ENCODE measurements at places on chromosomes 1 and 21.
A peak's percentile ranks its signal among the peaks of the same experiment; 100 is the strongest.

GRCh38 chr1:19676438-19676922 is 11.8 kb downstream of the HTR6 start:
- no peak for DNase-seq

DNA sequence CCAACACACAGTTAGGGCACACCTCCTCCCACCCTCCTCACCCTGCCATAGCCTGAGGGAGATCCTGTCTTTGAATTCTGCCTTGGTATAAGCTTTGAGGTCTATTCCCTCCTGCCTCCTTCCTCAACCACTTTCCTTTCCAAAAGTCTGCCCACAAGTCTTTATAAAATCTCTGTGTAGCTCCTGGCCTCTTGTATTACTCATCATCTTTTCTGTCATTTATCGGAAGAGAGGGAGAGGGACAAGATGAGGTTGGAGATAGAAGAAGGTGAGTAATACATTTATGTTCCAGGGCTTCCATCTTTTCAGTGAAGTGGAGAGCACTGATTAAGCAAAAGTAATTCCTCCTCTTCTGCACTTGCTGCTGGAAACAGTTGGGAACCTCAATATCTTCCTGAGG is 30.5 kb upstream of the EFCAB14 start:
- DNase-seq: no peak

GRCh38 chr1:182495693-182496092 is 45.7 kb downstream of the RGSL1 start:
- no peak for DNase-seq

- DNase-seq: peak; percentile 70
Measured at GRCh38 chr1:11858968-11859871, 475 bp upstream of the NPPB start.

DNA sequence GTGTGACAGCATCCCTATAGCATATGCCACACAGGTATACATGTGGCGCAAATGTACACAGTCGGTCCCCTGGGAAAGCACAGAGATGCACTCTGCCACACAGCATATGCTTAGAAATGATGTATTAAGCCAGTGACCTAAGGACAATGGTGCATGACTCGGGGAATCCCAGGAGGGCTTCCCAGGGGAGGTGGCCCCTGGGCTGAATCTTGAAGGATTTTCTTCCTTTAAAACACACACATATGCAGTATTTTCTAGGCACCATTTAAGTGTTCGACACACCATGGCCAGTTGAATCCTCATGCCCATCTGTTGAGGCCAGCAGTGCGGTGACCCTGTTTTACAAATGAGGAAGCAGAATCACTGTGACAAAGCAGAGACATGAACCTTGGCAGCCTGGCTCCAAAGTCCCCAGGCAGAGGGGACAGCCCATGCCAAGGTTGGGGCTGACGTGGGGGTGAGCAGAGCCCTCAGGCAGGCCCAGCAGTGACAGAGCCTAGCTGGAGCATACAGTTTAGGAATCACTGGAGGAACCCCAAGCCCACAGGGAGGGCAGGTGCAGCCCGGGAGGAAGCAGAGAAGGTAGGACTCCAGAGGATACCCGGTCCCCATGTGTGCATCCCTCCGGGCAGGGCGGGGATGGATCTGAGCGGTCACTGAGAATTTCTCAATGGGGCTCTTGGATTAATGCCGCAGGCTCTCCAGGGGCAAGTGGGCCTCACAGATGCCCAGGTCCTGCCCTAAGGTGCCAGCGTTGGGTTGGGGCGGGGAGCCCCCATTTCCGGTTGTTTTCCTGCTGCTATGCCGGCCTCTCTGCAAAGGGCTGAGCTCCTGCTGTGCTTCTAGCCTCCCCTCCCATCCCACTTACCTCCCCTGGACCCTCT is 28.4 kb downstream of the WNT3A start:
- no peak for DNase-seq

GRCh38 chr1:117905019-117905418 is 24.4 kb downstream of the GDAP2 start:
- DNase-seq: no peak

DNA sequence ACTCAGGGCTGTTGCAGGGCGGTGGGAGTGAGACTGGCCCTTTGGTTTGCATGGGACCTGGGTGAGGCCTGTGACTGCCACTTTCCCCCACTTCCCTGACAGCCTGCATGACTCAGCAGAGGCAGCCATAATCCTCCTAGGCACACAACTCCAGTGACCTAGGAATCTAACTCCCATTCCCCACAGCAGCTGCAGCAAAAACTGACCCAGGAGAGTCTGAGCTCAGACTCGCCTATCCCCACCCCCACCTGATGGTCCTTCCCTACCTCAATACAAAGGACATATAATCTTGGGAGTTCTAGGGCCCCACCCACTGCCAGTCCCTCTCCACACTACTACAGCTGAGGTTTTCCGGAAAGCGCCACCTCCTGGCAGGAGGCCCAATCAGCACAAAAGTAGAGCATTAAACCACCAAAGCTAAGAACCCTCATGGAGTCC is 26.7 kb downstream of the NDC1 start:
- DNase-seq: no peak

DNA sequence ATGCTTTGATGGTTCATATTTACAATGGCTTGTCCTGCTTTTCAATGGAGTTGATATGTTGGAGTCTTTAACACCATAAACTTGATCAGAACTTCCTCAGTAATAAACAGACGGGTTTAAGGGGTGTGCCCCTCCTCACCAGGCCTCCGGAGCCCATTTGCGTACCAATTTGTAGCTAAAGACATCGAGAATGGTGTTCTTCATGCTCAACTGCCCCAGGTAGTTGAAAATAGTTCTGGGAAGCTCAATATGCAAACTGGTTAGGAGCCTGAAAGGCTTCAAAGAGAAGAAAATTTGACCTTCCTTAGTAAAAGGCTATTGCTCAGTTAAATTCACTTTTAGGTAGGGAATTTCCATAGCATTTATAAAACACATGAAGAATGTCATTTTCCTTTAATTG is 68.1 kb upstream of the RRP15 start:
- no peak for DNase-seq

- no peak for DNase-seq
Measured at GRCh38 chr1:220748089-220748934, at the start of gene MTARC2. MTARC2 (plus strand) TSS chr1:220748322; CDS start chr1:220748532, 210 bp downstream.

DNA sequence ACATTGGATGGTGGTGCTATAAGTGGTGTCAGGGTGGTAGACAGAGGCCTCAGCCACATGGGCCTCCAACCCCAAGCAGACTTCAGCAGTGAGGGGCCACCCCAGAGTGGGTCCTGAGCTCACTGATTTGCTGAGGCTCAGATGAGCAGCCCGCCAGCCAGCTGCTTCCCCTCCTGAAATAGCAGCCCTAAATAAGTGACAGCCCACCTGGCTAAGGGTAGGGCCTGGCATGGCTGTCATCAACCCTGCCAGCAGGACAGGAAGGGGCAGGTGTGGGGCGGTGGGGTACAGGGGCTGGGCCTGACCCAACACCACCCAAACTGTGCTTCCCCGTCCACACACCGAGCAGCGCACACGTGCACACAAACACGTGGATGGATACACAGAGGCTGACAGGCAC is 79.3 kb downstream of the GRIK3 start:
- DNase-seq: no peak

GRCh38 chr1:96472471-96472870 is 249.1 kb upstream of the PTBP2 start:
- no peak for DNase-seq

GRCh38 chr1:54811739-54812655 is 10.9 kb upstream of the TTC22 start:
- DNase-seq: no peak

GRCh38 chr1:151593730-151594129 is 18.1 kb upstream of the SNX27 start:
- no peak for DNase-seq

DNA sequence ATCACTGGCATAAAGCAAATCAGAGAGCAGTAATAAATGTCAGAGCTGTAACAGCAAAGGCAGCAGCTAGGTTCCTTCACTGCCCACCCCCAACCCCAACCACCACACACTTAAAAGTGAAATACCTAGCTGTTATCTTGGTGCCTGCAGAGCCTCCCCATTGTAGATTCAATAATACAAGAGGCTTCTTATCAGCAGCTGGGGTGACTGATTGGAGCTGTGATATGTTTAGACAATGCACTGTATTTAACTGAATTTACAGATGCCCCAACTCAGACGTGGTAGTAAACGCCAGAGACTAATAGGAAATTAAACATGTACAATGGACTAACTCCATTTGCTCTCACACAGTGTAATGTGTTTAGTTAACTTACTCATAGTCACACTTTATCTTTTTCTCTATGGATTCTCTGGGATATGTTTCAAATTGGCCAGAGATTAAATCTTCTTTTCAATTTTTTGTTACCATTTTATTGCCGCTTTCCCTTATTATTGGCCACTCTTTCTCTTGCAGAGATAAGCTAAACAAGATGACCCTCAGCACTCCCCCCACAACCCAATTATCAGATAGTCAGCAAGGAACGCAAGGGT is 117.1 kb downstream of the ESRRG start:
- no peak for DNase-seq

GRCh38 chr1:77794550-77794949 is 15.1 kb downstream of the MIGA1 start:
- DNase-seq: no peak

GRCh38 chr1:226661271-226661670 is 77.8 kb downstream of the ITPKB start:
- no peak for DNase-seq

DNA sequence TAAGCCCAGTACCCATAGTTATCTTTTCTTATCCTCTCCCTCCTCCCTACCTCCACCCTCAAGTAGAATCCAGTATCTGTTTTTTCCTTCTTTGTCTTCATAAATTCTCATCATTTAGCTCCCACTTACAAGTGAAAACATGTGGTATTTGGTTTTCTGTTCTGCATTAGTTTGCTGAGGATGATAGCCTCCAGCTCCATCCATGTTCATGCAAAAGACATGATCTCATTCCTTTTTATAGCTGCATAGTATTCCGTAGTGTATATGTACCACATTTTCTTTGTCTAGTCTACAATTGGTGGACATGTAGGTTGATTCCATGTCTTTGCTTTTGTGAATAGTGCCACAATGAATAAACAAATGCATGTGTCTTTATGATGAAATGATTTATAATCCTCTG is 55.2 kb downstream of the PRKACB start:
- no peak for DNase-seq

DNA sequence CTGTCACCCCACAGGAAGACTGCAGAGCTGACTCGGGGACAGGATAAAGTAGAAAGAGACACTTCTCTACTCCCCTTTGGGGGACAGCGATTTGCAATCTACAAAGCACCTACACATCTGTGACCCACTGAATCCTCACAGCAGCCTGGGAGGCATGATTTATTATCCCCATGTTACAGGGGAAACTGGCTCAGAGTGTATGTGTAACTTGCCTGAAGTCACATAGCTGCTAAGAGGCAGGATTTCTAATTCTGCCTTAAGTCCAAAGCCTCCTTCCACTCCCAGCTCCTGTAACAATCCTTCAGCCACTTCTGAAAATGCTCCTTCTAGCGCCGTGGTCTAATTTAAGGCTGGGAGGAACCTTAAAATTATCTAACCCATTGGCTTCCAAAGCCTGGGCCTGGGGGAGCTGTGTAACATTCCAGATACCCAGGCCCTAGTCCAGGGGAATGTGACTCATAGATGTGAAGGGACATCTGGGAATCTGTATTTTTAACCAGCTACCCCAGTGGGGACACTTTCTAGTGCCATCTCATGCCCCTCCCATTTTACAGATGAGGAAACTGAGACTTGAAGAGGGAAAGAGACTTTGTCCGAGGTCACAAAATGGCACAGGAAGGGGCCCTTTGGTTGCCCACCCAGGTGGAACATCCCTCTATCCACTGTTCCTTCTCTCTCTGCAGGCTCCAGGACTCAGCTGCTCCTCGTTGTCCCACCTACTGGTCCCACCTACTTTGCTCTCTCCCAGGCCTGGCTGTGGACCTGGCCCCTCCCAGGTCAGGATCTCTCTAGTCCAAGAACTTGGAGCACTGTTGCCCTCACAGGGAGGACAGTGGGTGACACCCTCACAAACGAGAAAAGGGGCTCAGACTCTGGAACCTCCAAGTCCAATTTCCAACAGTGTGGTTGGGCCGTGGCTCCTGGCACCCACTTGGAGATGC is 48.9 kb downstream of the AHDC1 start:
- no peak for DNase-seq

- DNase-seq: no peak
Measured at GRCh38 chr1:47238935-47239592, 7.0 kb upstream of the TAL1 start.

DNA sequence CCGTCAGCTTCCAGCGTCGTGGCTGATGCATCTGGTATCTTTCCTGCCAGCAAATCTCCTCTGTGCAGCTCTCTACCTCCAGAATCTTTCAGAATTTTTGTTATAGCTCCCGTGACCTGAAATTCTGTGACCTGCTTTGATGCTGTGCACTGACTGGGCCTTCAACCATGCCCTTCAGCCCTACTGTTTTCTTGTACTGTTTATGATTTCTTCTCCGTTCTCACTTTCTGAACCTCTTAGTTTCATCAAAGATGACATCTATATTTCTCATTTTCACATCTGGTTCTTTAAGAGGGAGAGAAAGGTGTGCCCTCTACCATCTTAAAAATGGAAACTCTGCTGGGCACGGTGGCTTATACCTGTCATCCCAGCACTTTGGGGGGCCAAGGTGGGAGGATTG is 5.7 kb downstream of the PRDM15 start:
- no peak for DNase-seq

DNA sequence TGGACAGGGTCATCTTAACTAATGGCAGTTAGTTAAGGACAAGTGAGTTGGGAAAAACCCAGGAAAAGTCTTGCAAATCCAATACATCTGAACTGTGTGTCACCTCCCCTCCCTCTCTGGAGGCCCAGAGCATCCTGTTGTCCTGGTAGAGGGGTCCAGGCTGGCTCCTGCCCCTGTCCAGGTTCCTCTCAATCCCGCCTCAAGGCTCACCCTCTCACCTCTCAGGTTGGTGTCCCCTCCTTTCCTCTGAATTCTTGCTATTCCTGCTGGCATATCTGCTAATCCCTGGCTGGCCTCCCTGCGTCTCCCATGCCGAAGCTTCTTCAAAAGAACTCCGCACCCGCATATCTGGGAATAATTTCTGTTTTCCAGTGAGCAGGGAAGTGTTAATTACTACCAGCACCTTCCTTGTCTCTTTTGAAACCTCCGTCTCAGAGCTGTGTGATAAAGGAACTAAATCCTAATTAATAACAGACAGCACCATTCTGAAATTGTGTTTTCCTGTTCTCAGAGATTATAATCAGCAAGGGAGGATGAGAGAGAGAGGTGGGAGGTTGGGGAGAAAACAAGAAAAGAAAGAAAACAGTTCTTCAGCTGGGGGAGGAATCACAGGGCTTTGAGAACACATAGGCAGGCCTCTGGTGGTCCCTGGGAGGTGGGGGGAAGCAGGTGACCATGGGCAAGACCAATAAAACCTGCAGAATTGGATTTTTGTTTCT is 568.0 kb downstream of the PTPRU start:
- no peak for DNase-seq

Measured in GM19239 (cell line).